Activated T-cell treated with anti-CD3 and anti-CD28 coated beads, Interleukin-2, amount 50 U/mL, for 72 hours (primary cell): ENCODE measurements at places on chromosomes 6 and 20.
A peak's percentile ranks its signal among the peaks of the same experiment; 100 is the strongest.

DNA sequence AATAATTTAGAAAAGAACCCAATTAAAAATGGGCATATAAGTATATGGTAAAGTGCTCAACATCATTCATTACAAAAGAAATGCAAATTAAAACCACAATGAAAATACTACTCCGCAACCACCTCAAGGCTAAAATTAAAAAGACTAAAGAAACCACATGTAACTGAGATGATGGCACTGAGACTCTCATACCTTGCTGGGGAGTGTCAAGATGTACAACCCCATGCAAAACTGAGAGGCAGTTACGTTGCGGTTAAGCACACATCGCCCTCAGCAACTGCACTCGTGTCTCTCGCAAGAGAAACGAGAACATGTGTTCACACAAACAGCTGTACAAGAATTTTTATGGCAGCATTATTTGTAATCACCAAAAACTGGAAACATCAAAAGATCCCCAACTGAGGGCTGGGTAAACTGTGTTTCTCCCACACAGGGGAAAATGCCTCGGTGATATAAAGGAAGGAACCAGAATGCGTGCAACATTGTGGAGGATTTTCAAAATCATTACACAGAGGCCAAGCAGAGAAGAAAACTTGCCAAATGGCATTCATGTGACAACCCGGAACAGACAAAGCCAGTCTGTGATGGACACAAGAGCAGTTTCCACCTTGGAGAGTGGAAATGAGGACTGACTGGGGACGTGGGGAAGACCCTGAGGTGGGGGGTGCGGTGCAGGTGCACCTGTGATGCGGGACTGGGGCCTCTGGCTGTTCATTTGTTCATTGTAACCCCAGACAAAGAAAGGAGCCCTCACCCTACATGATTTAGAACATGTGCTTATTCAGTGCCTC, 144.9 kb downstream of the WDR27 start:
- peak; percentile 72 for DNase-seq

DNA sequence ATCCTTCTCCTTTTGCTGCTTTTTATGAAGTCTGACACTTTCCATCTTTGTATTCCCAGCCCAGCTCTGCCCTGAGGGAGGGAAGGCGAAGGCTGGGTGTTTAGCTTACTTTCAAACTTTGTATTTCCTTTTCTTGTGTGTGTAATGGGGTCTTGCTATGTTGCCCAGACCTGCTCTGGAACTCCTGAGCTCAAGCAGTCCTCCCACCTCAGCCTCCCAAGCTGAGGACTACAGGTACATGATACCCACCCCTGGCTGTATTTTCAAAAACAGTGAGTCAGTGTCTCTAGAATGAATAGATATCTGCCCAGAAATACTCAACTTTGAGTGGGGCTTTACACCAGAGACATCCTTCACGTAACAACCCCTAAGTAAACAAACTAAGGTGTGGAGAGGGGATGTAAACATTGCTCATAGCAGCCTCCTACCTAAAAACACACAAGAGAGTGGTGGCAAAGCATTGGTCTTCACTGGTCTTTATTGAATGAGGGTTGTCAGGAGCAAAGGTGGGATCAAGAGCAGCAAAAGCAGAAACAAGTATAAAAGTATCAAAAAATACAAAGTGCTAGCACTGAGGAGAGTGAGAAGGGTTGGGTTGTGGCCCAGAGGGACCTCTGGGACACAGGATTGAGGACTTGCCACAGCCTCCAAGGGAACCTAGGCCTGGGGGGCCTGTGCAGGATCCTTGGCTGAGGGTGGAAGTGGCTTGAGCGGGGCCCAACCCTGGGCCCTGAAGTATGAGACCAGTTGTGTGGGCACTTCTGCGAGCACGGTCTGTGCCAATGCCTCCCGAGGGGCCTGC, 10.2 kb downstream of the SPAG4 start:
- DNase-seq, result no peak

- no peak for DNase-seq
Observed at GRCh38 chr6:53424300-53424699, 75.5 kb upstream of the ELOVL5 start.

GRCh38 chr6:161694995-161695394, 421.1 kb upstream of the AGPAT4 start:
- peak; percentile 1 for DNase-seq

GRCh38 chr20:44112889-44113617, 73.9 kb downstream of the JPH2 start:
- no peak for DNase-seq
